ENCODE measurements at places on chromosomes 16 and 17.

DNA sequence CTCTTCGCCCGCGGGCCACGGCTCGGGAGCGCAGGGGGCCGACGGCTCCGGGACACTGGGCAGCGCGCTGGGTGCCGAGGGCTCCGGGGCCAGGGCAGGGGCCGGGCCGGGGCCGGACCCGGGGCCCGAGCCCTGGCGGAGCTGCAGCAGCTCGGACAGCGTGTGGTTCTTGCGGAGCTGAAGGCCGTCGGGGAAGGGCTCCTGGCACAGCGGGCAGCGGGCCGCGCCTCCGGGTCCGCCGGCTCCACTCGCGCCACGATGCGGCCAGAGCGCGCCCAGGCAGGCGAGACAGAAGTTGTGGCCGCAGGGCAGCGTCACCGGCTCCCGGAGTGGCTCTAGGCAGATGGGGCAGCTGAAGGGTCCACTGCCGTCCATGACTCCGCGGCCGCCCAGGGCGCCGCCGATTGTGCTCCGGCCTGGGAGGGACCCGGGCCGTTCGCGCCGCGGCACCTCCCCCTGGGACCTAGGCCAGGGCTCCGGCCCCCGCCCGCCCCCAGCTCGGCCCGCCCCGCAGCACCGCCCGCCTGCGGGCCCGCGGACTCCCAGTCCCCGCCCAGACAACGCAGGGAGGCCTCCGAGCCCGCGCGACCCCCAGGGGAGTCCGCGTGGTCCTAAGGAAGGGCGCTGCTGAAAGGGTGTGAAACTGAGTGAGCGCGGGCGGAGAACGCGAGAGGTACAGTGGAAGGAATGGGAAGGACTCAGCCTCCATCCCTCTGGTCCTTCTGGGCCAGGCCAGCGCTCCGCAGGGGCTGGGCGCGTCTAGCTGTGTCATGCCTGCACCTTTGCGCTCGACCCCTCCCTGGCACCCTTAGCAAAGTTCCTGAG lies at the start of gene TRIM47:
TRIM47 (minus strand) TSS at position 408 of the 825 bp plus-strand sequence; CDS start at position 375, 33 bp downstream.
- no peak for DNase-seq

DNA sequence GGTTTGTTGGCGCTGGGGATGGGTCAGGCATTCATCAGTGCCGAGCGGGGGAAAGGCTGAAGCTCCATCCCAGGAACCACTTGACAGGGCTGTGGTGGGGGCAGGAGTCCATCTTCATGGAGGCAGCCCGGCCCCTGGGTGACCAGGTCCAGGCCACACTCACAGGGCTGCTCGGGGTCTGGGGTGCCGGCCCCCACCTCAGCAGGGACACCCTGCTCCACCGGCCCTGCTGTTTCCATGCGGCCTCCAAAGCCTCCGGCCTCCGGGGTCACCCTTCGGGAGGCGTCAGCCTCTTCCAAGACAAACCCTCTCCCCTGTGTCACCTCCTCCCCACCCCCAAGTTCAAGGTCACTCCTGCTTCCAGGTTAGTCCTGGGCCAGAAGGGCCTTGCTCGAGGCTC lies 22.1 kb downstream of the GALNS start:
- no peak for DNase-seq

DNA sequence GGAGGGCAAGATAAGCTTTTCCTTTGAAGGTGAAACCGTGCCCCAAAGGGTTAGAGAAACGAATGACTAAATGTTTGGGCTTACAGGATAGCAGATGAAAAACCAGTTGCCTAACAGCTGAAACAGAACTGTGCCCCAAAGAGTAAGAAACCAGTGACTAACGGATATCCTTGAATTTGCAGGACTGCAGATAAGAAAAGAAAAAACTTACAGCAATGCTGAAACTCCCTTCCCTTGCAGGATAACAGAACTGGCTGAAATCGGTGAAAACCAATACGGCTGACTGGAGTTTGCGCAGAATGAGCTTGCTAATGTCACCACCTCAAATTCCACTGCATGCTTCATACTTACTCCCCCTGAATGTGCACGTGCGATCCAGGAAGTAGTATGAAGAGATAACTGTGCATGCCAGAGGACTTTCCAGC lies 175.2 kb upstream of the NLRP1 start:
- no peak for DNase-seq

DNA sequence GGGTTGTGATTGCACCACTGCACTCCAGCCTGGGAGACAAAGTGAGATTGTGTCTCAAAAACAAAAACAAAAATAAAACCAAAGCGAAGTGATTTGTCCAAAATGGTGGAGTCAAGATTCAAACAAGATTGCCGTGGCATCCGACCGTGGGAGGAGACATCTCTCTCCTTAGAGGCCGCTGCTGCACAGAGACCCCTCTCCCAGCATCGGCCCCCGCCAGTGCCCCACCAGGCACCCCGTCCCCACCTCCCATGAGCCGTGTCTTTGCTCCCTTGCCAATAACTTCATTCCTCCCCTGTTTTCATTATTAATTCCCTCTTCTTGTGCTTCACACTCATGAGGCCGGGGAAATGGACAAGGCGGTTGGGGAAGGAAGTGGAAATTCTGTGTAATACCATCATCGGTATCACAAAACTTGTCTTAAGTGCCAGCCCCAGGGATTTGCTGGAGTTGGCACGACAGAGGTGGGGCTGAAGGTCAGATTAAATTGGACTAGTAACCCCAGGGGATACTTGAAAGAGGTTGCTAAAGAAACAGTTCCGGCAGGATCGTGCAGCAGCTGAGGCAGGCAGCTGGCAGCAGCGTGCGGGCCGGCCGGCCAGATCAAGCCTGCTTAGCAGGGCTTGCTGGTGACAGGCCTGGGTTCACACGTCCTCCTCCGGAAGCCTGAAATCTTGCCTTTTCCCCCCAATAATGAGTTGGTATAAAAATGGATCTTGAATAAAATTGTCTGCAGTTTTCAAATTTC lies 66.8 kb downstream of the RTN4RL1 start:
- no peak for DNase-seq

DNA sequence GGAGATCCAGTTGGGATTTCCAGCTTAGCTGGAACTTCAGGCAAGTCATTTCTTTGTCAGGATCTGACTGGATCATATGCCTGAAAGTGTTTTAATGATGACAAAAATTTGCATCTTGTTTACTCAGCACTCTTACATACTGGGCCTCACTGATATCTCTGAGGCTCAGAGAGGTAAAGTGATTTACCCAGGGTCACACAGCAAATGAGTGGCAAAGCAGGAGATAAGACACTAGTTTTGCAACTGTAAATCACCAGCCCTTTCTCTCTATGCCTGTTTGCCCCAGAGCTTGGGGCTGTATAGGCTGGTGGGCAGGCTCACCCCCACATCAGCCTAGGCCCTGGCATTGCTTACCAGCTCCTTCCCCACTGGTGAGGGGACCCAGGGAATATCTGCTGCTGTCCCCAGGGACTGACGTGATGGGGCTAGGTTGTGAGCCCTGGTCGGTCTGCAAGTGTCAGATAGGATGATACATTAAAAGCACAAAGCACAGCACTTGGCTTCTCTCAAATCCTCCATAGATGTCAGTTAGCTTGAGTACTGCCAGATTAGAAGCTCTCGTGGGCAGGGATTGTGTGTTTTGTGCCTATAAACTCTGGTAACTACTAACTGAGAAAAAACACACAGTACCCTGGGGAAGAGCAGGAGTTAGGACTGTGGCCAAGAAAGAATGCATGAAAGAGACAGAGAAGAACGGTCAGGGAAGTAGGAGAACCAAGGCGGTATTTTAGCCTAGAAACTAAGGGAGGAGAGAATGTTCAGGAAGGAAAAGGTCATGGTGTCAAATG lies 165.4 kb downstream of the COPRS start:
- no peak for DNase-seq
